GM12878 (cell line): ENCODE measurements at places on chromosomes 7 and 10.

GRCh38 chr7:79376299-79377025, 77.0 kb downstream of the MAGI2 start:
- no peak for DNase-seq

DNA sequence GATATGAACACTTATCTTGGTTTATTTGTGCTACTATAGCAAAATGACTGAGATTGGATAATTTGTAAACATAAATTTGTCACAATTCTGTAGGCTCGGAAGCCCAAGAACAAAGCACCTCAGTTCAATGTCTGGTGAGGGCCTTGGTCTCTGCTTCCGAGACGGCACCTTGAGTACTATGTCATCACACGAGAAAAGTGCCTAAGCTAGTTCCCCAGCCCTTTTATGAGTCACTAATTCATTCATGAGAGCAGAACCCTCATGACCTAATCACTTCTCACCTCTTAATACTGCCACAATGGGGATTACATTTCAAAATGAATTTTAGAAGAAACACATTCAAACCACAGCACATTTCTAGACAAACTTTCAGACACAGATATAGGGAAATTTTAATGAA, 52.0 kb upstream of the PRSS1 start:
- no peak for DNase-seq

DNA sequence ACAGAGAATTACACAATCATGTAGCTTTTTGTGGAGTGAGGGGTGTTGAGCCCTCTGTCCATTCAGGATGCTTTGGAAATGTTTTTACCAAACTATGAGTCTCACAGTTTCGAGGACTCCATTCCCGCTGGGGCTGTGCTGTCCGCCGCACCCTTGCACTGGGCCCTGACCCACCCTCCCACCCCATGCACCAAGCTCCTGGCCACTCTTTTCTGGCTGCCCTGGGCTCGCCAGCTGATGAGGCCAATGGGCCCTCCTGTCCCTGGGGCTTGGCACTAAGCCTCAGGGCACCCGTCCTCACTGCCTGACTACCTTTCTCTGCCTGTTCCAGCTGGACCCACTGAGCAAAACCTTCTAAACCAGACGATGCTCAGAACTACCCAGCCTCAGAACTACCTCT, 332.1 kb downstream of the PTPRN2 start:
- DNase-seq, result no peak

GRCh38 chr10:60798031-60798430, 19.8 kb downstream of the CDK1 start:
- DNase-seq, result no peak
